ENCODE measurements at places on chromosomes 1 and 21.

- peak; percentile 48 for DNase-seq
These were observed 57.9 kb downstream of the FMN2 start for GRCh38 chr1:240149484-240150094.

GRCh38 chr1:115493834-115494233, 147.9 kb upstream of the VANGL1 start:
- no peak for DNase-seq

GRCh38 chr1:186747661-186748060, 67.4 kb upstream of the PTGS2 start:
- no peak for DNase-seq

- no peak for DNase-seq
These were observed 24.0 kb upstream of the GALNT2 start for GRCh38 chr1:230043081-230043480.

- DNase-seq, result no peak
These were observed 159.8 kb upstream of the KCNJ6 start for GRCh38 chr21:38075833-38076587.

DNA sequence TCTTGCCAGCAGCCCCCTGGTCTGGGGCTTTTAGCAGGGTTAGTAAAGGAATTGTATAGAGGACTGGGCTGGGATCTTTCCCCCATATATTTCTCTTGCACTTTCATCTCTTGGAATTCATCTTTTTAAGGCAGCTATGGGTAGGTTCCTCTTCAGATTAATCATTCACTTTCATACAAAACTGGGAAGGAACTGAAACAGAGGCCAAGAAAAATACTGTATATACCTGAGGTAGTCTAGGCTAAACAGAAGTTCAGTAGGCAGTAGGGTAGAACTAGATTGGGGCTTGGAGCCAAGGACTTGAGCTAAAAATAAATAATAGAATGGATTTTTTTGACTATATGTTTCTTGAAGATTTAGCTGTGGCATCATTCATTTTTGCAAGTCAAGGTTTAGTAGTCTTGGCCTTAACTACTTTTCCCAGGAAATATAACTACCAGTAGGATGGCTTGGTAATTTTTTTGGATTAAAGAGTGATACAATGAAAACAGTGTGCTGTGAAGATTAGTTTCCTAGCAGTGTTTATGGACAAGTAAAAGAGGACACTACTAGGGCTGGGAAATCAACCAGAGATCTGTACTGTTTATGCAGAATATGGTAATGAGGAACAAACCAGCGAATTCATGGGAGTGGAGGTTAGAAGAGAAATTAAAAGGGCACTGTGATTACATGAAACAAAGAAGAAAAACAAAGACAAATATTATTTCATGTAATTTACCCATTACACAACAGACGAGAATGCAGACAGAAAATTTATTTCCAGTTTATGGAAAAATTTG, 50.9 kb upstream of the PTGS2 start:
- no peak for DNase-seq

DNA sequence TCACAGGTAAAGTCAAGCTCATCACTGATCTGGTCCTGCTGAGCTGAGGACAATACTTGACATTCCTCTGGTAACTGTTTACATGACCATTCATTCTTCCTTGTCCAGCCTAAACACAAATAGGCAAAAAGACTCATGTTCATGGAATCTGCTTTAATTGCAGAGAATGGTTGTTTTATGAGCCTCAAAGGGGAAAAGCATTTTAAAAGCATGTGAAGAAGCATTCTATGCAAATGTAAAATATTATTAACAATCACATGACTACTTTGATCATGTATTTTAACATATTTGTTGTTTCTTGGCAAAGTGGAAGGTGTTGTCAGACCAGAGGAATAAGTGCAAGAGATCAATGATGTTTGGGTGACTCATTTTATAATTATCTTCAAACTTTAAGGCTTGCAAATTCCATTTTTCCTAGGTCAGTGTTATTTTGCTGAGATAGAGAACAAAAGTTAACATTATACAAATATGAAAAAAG, 133.7 kb downstream of the RUNX1 start:
- DNase-seq, result peak; percentile 53

GRCh38 chr1:205914155-205914507, 29.1 kb downstream of the SLC26A9 start:
- no peak for DNase-seq

DNA sequence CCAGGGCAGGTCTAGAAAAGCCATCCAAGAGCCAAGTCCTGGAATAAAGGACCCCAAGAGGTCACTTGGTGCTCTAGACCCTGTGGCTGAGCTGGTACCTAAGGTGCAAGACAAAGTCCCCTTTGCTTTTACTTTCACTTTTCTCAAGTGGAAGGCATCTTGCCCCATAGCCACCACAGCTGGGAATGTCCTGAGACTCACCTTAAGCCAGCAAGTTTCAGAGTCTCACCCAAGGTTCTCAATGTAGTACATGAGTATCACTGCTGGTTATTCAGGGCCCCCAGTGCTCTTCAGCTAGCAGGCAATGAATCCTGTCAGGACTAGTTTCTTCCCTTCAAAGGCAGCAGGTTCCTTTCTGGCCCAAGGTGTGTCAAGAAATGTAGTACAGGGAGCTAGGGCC, 67.5 kb downstream of the UROD start:
- no peak for DNase-seq

- DNase-seq, result no peak
These were observed 486.3 kb downstream of the TTLL7 start for GRCh38 chr1:83512373-83513193.

- no peak for DNase-seq
These were observed 35.8 kb downstream of the IER5 start for GRCh38 chr1:181124291-181124751.

DNA sequence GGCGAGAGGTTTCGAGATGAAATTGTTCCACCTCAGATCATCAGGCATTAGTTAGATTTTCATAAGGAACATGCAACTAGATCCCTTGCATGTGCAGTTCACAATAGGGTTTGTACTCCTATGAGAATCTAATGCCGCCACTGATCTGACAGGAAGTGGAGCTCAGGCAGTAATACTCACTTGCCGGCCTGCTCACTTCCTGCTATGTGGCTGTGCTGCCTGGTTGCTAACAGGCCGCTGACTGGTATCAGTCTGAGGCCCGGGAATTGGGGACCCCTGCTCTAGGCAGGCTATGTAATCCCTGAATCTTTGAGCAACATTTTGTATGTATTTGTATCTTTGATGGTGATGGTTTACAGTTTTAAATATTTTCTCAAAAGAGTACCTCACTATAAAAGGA, 32.5 kb downstream of the XKR8 start:
- DNase-seq, result no peak

GRCh38 chr1:203456577-203456976, 19.0 kb upstream of the PRELP start:
- DNase-seq, result no peak

DNA sequence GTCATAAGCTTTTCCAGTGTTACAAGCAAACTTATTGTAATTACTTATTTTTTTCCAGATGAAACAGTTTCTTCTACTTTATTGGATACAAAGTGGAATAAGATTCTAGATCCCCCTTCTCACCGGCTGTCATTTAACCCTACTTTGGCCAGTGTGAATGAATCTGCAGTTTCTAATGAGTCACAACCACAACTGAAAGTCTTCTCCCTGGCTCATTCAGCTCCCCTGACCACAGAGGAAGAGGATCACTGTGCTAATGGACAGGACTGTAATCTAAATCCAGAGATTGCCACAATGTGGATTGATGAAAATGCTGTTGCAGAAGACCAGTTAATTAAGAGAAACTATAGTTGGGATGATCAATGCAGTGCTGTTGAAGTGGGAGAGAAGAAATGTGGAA, 95.5 kb downstream of the ZFYVE9 start:
- peak; percentile 41 for DNase-seq

DNA sequence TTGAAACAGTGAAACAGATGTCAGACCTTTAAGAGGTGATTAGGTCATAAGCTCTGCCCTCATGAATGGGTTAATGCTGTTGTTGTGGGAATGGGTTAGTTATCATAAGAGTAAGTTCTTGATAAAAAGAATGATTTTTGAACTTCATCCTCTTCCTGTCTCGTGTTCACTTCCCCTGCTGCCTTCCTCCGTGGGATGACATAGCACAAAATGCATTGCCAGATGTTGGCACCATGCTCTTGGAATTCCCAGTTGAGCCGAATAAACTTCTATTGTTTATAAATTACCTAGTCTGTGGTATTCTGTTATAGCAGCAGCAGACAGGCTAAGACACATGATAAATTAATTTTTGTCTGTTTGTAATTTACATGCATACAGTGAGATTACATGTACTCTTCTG, 112.0 kb upstream of the LRRC7 start:
- DNase-seq, result no peak

DNA sequence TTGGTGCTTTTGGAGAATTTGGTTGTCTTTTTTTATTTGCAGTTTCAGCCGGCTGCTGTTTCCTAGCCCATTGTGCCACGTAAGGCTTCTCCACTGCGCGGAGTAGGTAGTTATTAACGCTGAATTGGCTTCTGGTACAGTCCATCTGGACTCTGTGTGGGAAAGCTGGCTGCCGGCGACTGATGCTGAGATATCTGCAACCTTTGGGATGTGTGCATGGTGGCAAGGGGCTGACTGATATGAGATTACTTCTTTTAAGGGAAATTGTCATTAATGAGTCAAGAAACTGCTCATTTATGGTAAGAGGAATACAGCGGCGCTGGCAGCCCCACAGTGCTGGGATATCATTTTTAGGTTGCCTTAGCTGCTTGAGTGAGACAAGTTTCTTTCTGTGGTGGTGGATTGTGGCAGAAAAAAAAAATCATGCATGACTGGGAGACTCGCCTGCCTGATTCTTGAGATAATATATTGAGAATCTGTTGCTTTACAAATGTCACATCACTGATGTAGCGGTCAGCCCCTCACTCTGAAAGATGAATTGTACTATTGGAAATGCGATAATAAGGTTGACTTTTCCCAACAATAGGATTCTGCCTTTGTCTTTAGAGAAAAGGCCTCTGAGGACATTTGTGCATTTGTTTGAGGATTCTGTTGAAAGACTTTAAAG, 2.5 kb upstream of the ELAVL4 start:
- no peak for DNase-seq

DNA sequence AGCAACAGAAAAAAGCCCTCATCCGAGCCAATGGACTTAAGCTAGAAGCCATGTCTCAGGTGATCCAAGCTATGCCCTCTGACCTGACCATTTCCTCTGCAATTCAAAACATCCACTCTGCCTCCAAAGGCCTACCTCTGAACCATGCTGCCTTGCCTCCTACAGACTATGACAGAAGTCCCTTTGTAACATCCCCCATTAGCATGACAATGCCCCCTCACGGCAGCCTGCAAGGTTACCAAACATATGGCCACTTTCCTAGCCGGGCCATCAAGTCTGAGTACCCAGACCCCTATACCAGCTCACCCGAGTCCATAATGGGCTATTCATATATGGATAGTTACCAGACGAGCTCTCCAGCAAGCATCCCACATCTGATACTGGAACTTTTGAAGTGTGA, 20.7 kb downstream of the NR5A2 start:
- DNase-seq, result no peak

DNA sequence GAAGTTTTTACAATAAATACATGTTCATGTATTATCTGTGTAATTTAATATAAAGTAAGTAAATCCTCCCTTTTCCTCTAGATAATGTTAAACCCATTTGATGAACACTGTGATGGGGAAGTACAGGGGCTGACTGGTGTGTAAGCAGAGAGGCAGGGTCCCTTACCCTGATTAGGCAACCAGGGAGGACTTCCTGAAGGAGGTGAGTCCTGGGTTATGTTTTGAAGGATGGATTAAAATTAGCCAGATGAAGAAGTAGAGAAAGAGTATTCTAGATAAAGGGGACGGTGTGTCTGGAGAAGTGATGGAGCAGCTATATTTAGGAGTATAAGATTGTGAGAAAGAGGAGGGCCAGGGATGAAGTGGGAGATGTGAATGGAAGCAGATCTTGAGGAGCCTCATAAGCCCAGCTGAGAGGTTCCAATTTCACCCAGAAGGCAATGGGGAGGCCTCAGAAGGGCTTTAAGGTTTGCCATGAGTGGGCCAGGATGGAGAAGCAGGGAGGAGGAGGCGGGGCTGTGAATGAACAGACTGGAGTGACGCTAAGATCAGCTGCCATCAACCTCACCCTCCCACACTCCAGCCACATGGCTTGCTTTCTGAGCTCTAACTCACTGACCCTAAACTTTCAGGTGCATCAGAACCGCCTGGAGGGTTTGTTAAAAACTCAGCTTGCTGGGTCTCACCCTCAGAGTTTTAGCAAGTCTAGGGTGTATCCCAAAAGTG, 30.9 kb upstream of the ID3 start:
- no peak for DNase-seq

- no peak for DNase-seq
These were observed 33.3 kb downstream of the RGL1 start for GRCh38 chr1:183838221-183838620.

GRCh38 chr1:208213786-208214185, 30.4 kb downstream of the PLXNA2 start:
- DNase-seq, result no peak

Data from GM03348 (cell line).